ENCODE measurements at places on chromosomes 5 and 9.

GRCh38 chr5:147484708-147485020 lies 25.2 kb downstream of the DPYSL3 start:
- DNase-seq = no peak

DNA sequence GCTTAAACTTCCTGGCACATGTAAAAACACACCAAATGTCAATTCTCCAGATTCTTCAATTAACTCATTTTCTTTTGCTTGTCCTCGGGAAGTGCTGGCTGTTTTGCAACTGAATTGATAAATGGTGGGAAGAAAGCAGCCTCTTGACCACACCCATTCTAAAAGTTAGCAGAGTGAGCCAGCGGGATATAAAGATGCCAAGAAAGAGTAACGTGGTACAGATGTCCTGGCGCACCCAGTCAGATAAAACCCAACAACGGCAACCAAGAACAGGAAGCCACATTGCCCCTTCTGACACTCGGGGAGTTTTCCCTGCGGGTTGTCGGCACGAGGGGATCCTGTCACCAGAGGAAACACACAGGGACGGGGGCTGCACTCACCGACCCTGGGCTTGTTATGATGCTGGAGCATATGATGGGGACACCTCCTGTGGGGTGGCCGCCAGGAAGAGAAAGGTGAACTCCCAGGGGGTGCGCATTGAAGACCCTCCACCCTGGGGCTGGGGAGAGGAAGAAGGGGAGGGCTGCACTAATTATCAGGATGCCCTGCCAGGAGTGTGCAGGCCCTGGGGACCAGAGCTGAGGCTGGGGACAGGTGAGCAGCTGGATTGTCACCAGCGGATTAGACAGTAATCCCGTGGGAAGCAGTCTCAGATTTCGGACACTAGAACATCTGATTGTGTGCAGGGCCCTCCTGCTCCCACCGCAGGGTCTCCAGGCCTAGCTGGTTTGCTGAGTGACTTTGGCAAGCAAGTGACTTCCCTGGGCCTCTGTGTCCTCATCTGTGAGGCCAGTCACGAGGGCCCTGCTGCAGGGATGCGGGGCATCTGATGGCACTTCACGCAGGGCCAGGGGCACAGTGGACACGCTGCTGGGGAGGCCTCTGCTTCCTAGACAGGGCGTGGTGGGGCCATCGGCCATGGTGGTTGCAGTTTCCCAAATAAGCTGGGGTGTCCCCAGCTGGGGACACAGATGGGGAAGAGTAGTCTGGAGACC lies 59.2 kb downstream of the CRB2 start:
- no peak for DNase-seq

- DNase-seq = peak; percentile 9
Observed at GRCh38 chr9:95626885-95627558, 110.3 kb upstream of the PTCH1 start.

DNA sequence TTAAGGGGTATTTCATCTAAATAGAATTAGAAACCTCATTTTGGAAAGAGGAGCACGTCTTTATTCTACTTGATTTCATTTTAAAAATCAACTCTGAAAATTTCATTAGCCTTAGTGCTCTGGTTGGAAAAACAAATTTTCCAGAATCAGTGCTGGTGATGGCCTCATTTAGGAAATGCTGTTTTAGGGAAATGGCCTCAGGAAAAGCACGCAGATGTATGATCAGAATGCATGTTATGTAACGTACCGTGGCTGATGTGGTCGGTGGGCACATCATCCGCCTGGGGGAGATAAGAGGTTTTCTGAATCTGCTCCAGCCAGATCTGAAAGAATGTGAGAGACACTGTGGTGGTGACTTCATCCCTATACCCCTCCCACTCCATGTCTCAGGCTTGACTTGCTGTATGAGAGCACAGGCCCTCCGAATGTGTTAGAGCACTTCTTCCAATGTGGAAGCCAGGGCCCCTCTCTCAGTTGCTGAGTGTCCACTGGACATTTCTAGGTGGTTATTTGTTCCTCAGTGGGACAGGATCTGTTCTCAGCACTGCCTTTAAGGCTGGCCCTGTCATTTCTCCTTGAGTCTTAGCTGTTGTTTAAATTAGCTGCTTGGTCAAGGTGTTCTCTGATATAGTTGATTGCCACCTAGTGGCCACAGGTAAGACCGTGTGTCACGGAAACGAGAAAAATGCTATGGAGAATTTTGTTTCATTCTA lies 96.5 kb downstream of the ARHGAP26 start:
- DNase-seq = no peak

- DNase-seq = no peak
Observed at GRCh38 chr9:21902136-21902535, 92.1 kb downstream of the CDKN2A start.

- no peak for DNase-seq
Observed at GRCh38 chr5:173926359-173926758, 38.2 kb downstream of the CPEB4 start.

DNA sequence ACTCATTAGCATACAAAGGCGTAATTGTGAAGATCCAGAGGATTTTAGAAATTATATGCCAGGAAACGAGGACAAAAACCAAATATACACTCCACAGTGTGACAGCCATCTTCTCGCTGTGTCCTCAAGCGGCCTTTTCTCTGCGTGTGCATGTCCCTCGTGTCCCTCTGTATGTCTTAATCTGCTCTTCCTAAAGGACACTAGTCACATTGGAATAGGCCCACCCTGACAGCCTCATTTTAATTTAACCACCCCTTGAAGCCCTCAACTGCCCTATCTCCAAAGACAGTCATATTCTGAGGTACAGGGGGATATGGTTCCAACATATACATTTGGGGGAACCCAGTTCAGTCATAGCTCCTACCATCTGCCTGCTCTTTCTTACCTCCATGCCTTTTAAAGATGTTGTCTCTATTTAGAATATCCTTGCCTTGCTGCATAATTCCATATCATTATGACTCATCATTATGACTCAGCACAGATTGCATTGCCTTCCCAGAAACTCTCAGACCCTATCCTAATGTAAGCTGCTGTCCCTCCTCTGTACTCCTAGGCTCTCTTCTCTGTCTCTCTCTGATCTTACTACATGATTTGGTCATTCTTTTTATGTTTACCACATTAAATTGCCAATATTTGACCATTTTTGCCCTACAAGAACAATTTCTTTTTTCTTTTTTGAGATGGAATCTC lies 210.9 kb downstream of the AOPEP start:
- DNase-seq = no peak

- DNase-seq = no peak
Observed at GRCh38 chr9:126830827-126831226, 26.0 kb downstream of the ZBTB43 start.

DNA sequence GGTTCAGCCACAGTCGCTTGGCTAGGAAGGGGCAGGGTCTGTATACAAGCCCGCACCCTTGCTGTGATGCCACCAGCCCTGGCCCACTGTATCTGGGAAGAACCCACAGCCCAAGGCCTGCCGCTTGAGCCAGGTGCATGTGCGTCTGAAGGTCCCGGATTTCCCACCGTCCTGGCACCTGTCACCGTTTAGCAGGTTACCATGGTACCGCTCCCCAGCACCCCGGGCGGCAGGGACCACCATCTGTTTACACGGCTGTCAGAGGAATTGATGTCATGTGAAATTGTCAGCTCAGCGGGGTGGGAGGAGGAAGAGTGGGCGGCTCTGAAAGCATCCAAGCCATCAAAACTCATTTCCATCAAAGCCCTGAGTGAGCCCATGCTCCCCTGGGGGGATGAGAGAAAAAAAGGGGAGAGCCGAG lies 92.7 kb downstream of the HRH2 start:
- no peak for DNase-seq
